ENCODE measurements at places on chromosomes 13 and 19.

- DNase-seq = no peak
Measured at GRCh38 chr13:79386125-79386826, 19.8 kb downstream of the RBM26 start.

DNA sequence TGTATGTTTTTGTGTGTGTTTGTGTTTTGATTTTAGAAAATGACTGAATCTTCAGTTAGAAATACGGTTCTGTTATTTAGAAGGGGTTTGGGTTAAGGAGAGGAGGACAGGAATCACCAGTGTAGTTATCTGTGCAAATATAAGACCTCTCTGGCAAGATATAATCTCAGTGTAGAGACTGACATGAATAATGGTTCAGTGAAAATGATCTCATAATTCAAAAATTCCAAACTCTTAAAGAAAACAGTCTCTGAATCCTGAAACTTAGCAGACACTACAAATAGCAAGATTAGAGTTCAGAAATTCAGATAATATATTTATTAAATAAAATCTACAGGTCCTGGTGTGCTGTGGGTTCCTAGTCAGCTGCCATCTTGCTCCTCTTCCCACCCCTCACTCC is 73.5 kb downstream of the PDS5B start:
- no peak for DNase-seq

DNA sequence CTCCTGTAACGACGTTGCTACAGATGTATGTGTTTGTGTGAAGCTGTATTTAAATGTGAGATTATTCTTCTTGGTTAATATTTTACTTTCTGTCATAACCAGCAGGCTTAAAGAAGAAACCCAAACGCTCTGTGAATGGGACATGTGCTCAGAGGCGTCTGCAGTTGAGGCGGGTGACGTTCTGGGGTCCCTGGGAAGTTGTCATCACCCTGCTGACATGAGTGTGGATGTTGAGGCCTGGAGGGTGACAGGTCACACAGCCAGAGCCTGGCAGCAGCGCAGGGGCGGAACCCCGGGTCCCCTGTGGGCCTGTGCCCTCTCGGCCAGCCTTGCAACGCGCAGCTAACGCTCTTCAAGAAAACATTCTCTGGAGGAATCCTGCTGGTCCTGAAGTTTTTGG is 16.6 kb downstream of the RASA3 start:
- DNase-seq = no peak

GRCh38 chr19:42132851-42133528 is 744 bp upstream of the POU2F2 start:
- peak; percentile 26 for DNase-seq

GRCh38 chr13:44730851-44731250 is 154.7 kb upstream of the TSC22D1 start:
- no peak for DNase-seq

GRCh38 chr19:39032063-39032918 is at the start of gene FBXO27:
TSS of gene FBXO27 (minus strand) at chr19:39032549. CDS start at chr19:39032227, 322 bp downstream.
- DNase-seq = no peak

DNA sequence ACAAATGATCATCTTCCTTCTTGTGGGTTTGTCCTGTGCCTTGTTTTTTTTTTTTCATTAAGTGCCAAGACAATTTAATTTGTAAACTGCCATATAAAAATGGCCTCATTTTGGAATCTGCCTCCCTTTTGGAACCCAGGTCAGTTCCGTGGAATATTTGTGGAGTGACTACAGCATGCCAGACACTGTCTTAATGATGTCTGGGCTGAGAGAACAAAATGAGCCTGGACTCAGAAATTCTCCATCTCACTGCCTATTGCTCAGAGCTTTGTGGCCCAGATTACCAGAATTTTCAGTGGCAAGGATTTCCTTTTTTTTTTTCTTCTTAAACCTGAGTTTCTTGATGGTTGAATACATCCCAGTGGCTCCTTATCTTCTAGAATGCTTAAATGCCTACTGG is 340.6 kb downstream of the ENOX1 start:
- DNase-seq = no peak

- DNase-seq = no peak
Measured at GRCh38 chr19:27733551-27734266, 1479.2 kb downstream of the UQCRFS1 start.

DNA sequence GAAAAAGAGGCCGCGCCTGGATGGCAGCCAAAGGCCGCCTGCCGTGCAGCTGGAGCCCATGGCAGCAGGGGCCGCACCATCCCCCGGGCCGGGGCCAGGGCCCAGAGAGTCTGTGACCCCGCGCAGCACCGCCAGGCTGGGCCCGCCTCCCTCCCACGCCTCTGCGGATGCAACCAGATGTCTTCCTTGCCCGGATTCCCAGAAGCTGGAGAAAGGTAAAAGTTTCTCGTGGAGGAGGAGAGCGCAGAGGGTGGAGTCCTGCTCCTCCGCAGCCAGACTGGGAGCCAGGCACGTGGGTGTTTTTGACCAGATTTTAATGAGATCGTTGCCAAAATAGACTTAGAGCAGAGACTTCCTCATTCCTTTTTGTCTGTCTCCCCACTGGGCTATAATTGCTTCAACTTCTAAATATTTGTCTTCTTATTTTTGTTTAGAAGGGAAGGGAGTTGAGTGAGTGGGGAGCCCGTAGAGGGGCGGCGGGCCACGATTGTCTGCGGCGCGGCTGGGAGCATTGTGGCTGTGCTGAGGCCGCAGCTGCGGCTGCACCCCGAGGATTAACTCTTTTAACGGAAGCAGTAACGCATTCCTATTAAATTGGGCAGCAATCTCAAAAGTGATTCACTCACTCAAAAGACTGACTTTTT is 22.8 kb upstream of the NDUFS7 start:
- DNase-seq = no peak

GRCh38 chr19:33248553-33248953 is 22.9 kb upstream of the SLC7A10 start:
- DNase-seq = no peak

- DNase-seq = no peak
Measured at GRCh38 chr13:113642563-113642962, 15.4 kb downstream of the ATP4B start.

- peak; percentile 15 for DNase-seq
Measured at GRCh38 chr19:45881909-45882528, 3.9 kb downstream of the IRF2BP1 start.

GRCh38 chr13:30845297-30846214 is 60.5 kb upstream of the MEDAG start:
- DNase-seq = no peak

GRCh38 chr13:91540158-91540736 is 141.8 kb downstream of the GPC5 start:
- no peak for DNase-seq

- DNase-seq = no peak
Measured at GRCh38 chr19:55256562-55257460, 2.0 kb downstream of the PPP6R1 start.

GRCh38 chr13:94322925-94323763 is 156.3 kb downstream of the DCT start:
- DNase-seq = no peak

DNA sequence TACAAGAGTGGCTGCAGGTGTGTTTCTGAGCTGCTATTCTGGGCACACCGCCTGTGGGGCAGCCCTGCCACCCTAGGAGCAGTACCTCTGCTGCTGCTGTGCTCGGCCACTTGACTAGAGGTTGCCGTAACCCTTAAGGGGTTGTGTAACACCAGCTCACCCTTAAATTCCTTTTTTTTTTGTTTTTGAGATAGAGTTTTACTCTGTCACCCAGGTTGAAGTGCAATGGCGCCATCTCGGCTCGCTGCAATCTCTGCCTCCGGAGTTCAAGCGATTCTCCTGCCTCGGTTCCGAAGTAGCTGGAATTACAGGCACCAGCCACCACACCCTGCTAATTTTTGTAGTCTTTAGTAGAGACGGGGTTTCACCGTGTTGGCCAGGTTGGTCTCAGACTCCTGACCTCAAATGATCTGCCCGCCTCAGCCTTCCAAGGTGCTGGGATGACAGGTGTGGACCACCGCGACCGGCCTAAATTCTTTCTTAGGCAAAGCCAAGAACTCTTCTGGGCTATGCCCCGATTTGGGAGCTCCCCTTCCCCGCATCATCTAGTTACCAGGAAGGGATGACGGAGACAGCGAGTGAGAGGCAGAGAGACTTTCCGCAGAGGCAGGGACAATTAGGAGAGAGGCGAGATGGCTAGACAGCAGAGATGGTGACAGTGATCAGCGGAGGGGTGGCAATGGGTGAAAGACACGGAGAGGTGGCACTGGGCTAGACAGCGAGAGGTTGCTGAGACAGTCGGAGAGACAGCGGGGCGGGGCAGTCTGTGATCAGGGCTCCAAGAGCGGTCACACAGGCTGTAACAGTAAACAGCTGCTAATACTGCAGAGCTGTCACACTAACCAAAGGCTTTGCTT is 4.4 kb upstream of the LILRA5 start:
- DNase-seq = no peak

- DNase-seq = no peak
Measured at GRCh38 chr13:98641075-98641474, 64.2 kb upstream of the STK24 start.

- no peak for DNase-seq
Measured at GRCh38 chr19:5911366-5911765, 2.7 kb upstream of the CAPS start.

DNA sequence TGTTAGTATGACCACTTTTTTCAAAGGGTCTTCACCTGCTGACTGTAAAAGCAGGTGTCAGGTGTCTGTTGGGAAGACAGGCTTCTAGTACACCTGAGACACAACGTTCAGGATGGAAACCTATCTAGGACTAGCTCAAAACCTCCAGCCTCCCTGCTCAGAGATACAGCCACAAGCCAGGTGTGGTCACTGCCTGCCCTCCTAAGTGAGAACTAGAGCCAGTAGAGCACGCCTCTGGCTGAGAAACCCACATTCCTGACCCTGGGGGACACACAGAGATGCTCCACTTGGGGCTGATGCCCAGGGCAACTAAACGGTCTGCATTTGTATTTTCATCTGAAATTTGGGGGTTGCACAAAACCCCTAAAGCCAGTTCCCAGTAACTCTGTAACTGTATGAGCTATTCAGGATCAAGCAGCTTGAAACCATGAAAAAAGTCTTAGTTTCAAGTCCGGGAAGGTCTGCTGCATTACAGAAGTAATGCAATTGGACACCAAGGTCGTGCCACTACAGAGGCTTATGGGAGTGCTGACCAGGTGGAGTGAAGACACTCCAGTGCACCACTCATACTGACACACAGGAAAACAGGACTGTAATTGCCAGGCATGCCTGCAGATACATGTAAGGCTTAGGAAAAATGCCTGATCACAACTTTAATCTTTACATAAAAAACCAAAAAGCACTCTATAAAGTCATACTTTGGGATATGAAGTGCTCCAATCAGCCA is 27.8 kb downstream of the ANKRD10 start:
- DNase-seq = peak; percentile 59

DNA sequence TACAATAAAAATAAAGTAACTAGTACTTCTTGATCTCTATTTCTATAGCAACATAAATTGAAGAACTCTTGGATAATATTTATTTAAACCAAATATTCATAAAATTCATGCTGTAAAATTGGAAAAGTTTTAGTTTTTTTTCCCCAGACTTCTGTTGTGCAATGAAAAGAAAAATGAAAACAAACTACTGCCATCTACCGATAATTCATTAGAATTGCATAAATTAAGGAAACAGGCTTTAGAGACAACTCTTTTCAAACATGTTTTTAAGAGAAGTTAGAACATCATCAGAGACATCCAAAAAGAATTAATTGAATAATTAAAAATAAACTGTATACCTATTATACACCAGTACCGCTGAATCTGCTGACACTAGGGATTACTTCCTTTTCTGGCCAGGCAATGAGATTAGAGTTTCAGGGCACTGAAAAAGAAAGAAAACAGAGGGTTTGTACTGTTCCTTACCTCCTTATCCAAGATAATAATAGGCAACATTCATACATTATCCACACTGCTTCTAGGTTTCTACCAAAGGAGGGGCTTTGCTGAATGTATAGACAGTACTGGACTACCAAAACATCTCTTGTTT is 4.9 kb downstream of the CCDC122 start:
- DNase-seq = peak; percentile 17

GRCh38 chr19:33785795-33786194 is 10.9 kb upstream of the KCTD15 start:
- no peak for DNase-seq

DNA sequence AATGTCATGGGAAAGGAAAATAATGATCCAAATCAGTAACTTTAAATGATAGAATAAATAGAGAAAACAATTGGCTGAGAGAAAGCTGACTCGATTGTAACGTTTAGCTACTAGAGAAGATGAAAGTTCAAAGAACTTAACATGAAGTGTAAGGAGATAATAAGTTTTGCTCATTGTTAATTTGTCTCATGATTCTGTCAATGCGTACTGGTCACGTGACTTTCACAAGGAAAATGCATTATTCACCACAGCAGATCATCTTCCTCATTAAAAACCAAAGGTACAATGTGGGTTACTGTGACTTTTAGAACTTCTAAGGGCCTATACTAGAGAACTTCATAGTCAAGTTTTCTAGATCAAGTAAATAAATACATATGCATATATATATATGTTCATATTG is 1207.2 kb downstream of the EFNB2 start:
- no peak for DNase-seq

- no peak for DNase-seq
Measured at GRCh38 chr19:3955688-3956087, 15.2 kb downstream of the DAPK3 start.

- no peak for DNase-seq
Measured at GRCh38 chr13:38980750-38981078, 9.9 kb downstream of the STOML3 start.

DNA sequence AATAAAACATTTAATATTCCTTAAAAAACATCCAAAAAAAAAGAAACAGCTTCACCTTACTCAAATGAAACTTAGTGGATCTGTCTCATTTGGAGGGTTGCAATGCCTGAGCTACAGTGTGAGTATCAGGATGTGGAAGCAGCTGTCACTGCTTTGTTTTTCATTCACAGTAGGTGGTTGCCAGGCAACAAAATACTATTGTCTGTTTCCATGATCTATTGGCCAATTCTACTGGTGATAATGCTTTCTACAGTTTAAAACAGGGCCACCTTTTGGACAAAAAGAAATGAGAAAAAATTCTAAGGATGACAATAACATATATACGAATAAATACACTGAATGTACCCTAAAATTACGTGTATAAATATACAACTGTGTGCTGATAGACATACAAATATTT is 3.0 kb downstream of the ENOX1 start:
- peak; percentile 42 for DNase-seq

- DNase-seq = no peak
Measured at GRCh38 chr13:36313047-36313969, 15.7 kb upstream of the CCDC169 start.

DNA sequence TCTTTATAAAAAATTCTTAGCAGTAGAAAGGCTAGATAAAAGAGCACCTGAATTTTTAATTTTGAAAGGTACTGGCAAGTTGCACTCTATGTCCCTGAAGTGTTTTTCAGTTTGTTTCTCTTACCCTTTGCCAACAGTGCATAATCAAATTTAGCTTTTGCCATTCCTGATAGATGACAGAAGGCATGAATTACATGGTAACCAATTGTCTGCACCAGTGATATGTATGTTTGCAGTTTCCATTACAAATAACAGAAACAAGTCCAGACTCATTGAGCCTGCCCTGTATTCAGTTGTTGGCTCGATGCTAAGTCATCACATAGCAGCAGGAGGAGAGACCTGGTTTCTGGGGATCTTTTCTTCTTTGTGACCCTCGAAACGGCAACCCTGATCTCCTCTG is 309.8 kb downstream of the DNAJC15 start:
- no peak for DNase-seq

Data from renal pelvis (tissue), 12 donors.